CD4-positive, alpha-beta memory T cell (primary cell): ENCODE measurements at places on chromosomes 1 and 21. TPM values are rescaled to one million over a fixed set of nuclear protein-coding genes. Genes with fewer than 3 reads are reported as not detected.

PLPP3 gene
- 0.61 TPM for total RNA-seq

HPCAL4 gene
- total RNA-seq = 32.4 TPM

TRIM62 gene
- total RNA-seq = 26.2 TPM

- no peak for DNase-seq
Measured at GRCh38 chr1:27542463-27543273, 52.7 kb upstream of the WASF2 start.

DNA sequence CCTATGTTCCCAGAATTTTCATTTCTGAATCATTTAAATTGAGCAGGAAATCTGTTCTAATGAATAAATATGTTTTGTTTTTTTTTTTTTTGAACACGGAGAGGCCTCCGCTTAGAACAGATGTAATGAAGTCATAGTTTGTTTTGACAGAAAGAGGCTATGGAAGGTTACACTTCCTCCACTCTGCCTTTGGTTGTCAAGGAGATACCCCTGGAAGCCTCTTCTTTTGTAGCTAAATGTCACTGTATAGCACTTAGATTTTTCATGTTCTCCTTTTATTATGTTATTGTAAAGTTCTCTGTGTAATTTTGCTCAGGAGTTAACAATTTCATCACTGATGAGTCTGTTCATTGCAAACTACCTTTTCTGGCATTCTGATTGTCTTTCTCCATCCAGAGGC is 22.7 kb upstream of the GNG12 start:
- no peak for DNase-seq

- DNase-seq = no peak
Measured at GRCh38 chr1:158035976-158036583, 42.6 kb downstream of the KIRREL1 start.

DNA sequence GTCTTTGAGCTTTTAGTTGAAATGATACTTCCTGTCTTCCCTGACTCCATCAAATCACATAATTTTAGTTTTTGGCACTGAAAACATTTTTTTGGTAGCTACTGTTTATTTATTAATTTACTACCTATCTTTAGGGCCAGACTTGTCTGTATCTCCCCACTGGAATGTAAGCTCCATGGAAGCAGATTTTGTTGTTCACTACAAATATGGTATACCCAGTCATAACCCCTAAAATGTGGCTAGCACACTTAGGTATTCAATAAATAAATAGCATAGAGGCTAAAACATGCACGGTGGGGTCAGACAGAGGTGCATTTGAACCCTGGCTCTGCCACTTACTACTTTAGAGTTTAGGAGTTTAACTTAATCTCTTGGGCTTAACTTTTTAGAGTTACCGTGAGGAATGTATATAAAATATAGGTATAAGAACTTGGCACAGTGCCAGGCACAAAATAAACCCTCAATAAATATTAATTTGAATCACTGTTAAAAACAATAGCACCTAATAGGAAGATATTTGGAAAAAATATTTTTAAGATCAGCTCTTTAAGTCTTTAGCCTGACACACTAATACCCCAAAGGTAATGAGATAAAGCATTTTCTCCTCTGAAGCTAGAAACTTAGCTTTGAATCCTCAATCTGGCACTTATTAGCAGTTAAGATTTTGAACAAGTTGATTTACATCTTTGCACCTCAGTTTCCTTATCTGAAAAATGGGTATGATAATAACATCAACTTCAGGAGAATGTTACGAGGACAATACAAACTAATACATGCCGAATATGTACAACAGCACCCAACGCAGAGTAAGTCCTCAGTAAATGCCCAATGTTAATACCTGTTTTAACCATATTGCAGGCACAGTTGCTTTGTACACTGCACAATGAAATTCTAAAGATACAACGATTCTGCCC is 59.6 kb upstream of the HP1BP3 start:
- DNase-seq = no peak

DNA sequence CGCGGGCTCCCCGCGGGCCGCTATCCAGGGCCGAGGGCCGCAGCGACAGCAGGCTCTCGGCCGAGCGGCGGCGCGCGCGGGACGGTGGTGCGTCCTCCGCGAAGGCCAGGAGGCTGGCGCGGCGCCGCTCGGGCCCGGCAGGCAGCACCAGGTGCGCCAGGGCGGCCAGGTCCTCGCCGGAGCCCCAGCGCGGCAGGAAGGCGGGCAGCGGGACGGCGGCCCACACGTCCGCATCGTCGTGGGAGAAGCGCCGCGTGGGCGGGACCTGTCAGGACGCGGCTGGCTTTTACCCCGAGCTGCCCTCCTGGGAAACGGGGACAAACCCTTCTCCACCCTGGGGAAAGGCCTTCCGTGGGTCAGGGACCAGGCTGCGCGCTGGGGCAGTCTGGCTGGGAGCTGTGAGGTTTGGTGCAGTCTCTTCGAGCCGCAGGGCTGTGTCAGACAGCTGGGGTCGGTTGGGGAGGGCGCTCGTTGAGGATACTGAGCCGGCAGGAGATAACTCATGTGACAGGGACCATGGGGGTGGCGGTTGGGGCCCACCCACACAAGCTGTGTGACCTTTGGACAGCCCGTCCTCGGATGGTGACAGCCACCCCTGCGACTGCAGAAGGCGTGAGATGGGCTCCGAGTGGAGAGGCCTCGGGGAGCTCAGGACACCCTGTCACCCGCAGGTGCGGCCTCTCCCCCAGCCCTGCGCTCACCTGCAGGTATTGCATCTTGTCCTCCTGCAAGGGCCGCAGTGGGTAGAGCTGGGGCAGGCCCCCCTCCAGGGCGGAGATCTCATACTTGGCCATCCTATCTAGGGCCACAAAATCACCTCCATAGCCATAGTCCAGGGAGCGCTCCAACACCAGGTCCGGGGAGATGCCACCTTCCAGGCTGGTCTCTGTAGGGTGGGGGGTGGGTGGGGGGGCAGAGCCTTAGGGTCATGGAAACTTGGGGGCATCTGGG is 6.0 kb downstream of the HES3 start:
- no peak for DNase-seq

DNA sequence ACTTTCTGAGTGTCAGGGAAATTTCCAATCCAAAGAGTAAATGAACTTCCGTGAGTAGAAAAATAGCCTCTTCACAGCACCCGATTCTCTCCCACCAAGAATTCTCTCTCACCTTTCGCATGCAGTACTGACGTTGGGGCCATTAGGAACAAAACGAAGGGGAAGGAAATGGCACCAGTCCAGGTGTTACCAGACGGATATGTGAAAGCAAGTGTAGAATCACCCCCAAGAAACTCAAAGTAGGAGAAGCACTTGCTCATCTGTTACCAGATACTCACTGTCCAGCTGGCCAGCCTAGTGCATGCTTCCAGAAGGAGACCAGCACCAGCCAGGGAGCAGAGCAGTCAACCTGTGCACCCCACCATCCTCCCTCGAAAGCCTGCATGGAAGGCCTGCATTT is 55.1 kb downstream of the ITPKB start:
- DNase-seq = no peak
